Activated CD4-positive, alpha-beta T cell treated with anti-CD3 and anti-CD28 coated beads for 1 hour (primary cell): ENCODE measurements at places on chromosomes 1 and 21.
A peak's percentile ranks its signal among the peaks of the same experiment; 100 is the strongest.

DNA sequence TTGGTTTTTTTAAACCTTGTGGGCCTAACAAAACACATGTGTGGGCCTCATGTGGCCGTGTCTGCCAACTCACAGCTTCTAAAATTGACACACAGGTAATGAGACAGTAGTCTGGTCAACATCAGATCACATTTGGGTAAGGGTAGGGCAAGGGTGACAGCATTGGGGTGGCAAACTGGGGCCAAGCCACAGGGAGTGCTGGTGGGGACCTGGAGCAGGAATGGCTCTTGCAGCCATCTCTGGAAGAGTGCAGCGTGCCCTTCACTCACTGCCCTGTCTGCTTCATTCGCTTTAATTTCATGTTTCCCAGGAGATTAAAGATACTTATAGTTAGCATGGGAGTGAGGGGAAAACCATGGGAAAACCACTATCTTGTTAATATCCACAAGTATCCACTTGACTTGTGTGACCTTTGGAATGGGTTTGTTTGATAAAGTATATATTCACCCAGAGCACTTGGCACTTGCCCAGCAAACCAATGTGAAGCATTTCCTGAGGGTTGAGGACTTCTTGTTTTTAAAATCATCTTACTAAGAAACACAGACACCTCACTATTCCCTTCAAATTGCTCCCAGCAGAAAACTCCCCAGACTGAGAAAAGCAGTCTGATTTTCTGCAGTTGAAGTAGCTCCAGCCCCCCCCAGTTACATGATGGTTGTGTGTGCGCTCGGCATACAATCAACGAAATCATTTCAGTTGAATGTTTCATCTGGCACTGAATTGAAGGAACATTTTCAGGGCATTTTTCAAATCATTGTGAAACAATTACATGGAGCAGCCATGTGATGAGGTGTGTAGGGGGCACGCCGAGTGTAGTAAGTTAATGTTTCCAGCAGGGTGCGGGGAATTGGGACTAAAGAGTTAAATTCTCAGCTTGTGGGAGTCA is 175.7 kb downstream of the VPS13D start:
- DNase-seq: no peak

GRCh38 chr1:193408782-193409293 is 222.4 kb upstream of the B3GALT2 start:
- DNase-seq: no peak

- DNase-seq: no peak
These were observed 63.6 kb downstream of the DMAP1 start for GRCh38 chr1:44276901-44277300.

GRCh38 chr1:227191607-227192006 is 126.7 kb downstream of the CDC42BPA start:
- DNase-seq: no peak

DNA sequence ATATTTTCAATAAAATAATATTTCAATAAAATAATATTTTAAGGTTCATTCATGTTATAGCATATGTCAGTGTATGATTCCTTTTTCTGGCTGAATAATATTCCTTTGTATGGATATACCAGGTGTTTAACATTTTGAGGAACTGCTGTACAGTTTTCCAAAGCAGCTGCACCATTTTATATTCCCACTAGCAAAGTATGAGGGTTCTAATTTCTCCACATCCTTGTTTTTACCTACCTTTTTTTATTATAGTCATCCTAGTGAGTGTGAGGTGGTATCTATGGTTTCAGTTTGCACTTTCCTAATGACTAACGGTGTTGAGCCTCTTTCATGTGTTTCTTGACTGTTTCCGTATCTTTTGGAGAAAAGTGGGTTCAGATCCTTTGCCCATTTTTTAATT is 5.2 kb downstream of the DEGS1 start:
- no peak for DNase-seq

DNA sequence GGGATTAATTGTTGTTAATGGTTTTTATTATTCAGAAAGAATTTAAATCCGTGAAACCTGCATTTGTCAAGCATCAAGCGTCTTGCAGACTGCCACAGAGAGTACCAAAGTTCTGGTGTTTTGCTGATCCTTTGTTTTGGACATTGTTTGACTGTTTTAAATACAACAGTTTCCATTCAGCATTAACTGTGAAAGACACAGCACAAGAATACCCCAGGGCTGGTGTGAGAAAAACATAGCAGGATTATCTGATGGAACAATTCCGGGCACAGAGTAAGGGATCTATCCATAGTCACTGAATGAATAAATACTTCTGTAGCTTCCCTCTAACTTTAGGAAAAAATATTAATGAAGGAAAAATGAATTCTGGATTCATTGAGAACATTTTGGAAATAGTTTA is 202.3 kb downstream of the LTN1 start:
- DNase-seq: no peak

- no peak for DNase-seq
These were observed 41.7 kb downstream of the EIF2D start for GRCh38 chr1:206570529-206570928.

DNA sequence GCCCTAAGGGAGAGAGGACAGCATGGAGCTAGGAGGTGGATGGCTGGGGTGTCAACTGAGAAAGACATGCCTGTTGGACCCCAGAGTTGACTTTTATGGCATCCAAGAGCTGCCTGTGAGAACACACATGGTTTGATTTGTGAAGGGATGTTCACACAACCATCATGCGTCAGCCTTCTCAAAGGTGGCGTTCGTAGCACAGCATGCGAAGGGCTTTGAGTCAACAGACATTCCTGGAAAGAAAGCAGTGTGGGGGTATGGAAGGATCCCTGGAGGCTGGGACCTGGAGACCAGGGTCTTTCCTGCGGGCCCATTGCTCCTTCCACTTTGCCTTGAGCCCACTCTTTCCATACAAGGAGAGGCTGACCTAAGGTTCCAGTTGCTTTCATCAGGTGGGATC is 6.4 kb upstream of the WNT3A start:
- peak; percentile 3 for DNase-seq

DNA sequence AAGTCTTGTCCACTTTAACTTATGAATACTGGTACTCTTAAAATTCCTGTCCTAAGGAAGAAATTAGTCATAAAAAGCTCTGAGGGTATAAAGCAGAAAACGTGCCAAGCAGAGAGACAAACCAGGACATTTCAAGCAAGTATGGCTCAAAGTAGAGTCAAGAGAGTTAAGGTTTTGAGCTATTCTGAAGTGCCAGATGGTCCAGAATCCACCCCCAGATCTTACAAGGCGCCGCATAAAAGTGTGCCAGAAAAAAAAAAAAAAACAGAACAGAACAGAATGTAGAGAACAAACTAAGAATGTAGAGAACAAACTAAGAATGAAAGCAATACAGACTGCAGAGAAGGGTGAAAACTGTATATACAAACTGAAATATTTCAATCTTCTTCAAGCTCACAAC is 12.5 kb downstream of the EPS15 start:
- no peak for DNase-seq

DNA sequence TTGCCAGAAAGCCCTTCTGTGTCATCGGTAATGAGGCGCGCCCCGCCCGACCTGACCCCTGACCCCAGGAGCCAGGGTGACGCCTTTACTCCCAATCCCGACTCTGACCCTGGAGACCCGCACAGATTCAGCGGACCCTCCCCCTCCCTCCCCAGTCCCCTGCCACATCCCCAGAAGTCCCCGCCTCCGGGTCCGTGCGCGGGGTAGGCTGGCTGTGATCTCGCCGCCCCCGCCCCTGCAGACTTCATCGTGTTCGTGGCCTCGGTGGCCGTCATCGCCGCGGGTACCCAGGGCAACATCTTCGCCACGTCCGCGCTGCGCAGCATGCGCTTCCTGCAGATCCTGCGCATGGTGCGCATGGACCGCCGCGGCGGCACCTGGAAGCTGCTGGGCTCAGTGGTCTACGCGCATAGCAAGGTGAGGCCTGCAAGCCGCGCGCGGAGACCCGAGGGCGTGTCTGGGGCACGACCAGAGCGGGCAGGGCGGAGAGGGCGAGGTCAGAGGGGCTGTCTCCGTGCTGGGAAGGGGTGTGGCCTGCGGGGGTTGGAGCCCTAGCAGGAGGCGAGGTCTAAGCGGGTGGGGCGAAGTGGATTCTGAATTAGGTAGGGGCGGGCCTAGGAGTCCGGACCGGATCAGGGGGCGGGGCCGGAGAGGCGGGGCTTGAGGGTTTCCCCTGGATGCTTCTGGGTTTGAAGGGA is 34.8 kb downstream of the KCNQ4 start:
- DNase-seq: peak; percentile 77

DNA sequence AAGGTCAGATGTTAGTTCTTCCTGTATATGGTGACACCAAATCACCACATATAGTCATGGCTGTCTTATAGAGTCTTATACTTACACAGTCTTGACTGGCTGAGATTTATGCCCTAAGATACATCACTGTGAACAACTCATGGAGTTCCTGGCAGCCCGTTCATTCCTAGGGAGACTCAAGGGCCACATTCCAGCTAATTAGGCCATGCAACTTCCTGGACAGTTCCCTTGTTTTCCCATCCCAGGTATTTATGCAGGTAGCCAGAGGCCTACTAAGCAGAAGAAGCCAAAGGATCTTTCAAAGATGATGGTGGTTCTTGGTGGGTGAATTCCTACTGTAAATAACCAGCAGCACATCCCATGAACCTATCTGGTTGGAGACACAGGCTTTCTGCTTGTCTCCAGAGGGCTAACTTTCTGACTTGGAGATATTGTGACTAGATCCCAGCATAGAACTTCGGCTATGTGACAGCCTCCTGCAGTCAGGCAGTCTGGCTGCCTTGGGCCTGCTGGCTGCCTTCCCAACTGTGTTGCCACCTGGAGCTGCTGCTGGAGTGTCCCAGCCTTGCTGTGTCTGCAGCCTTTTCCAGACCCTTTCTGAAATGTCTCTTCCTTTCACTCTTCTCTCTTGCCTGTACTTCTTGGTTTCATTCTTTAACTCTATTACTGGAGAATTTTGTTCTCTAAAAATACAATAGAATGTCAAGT is 283.8 kb downstream of the CACNA1E start:
- no peak for DNase-seq

- DNase-seq: no peak
These were observed 12.9 kb downstream of the INSRR start for GRCh38 chr1:156845953-156846545.

DNA sequence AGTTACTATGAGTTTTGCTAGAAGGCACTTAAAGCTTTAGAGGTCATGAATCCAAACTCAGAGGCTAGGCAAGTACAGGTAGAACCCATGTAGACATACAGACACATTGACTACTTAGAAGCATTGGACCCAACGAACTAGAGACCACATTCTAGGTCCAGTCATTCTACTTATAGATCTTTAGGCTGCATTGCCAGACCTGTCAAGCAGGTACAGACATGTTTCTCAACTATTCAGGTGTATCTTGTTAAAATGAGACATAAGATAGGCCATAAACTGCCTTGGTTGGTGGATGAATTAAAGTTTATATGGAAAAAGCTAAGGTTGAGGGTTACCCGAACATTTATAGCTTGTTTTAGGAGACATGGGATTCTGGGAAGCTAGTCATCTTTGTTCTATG is 6.5 kb downstream of the ZP4 start:
- DNase-seq: no peak

DNA sequence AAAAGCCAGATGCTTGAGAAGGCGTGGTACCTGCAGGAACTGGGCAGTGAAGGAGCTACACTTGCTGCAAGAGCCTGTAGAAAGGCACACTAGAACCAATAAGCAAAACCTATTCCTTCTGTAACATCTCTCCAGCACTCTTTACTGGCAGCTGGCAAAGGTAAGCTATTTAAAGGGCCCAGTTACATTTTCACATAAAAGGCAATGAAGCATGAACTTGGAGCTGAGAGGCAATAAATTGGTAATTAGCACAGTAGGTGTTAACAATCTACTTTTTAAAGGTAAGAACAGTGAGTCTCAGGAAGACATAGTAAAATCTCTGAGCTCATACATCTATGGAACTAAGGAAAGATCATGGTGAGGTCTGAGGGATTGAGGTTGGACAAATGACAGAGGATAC is 167.1 kb upstream of the OLFM3 start:
- no peak for DNase-seq

- DNase-seq: no peak
These were observed 368.1 kb downstream of the LTN1 start for GRCh38 chr21:28624626-28625025.

DNA sequence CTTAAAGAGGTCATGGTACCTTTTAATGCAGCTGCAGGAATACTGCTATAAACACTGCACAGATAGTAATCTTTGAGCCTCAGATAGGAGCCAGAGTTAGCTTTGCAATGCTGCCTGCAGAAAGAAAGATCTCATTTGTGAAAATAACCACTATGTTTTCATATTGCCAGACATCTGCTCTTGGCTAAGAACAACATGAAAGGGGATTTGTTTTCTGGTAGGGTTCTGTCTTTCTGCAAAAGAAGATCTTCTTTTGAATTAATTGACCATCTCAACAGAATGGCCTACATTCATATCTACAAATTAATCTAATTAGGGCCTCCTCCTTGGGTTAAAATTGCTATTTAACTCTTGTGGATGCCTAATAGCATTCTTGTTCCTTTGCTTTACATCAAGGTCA is 177.6 kb upstream of the DPYD start:
- DNase-seq: no peak

DNA sequence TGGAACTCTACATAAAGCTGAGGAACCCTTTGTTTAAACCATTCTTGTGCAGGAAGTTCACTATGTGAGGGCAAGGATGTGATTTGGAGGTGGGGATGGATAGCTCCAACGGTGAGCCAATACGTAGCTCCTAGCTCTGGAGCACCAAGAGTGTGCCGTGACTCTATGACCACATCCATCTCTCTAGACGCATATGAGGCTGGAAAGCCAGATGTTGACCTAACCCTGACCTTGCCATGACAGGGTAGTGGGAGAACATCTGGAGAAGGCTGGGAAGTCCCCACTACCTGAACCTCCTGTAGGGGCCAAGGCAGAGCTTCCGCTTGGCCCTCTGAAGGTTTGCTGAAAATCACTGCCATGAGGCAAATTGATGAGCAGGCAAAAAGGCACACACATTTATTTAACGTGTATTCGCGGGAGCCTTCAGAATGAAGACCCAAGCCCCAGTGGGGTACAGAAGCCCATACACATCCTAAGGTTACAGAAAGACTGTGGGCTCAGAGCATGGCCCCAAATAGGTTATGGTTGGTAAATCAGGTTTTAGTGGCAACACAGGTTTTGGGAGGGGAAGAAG is 43.4 kb downstream of the EIF2D start:
- no peak for DNase-seq

DNA sequence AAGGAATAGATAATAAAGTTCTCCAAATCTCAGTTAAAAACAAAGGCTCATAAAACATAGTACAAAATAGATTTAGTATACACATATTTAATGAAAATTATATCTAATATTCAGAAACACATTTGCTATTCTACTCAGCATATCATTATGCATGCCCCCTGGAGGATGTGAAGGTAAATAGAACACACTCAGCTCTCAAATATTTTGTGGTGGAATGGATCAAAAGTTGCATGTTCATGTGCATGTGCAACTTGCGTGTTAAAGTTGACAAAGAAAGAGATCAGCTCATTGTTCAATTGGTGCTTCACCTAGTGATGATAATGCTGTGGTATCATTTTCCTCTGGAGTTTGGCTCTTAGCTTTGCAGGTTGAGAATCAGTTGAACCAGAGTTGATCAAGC is 4.9 kb upstream of the ZNF644 start:
- no peak for DNase-seq

DNA sequence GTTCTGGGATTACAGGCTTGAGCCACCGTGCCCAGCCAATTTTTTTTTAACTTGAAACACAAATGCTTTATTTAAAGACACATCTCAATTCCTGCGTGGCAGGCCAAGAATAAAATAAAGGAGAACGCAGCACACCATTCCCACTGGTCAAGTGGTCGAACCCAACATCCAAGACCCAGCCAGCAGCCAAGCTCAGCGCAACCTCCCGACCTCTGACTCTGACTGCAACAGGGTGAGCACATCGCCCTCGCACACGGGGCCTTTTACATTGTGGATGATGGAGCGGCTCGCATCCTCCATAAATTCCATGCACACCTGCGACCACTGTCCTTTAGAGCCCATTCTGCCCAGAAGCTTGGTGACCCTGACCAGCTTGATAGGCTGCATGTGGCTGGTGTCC is 5.5 kb upstream of the GUK1 start:
- no peak for DNase-seq
